ENCODE measurements at places on chromosomes 3 and 15.

DNA sequence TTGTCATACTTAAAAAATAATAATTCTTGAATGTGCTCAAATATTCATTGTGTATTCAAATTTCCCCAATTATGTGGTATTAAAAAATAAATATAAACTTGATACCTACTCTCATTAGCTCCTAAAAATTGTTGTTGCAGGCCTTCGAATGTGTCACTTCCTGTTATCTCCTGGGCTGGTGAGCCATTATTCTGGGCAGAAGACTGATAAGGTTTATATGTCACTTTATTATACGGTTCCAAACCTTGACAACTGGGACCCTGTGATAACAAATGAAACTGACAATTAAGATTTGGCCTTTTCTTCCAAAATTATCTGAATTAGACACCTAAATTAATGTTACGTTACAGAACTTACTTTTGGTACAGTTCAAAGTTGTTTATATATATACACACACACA, 15.0 kb downstream of the CEP152 start:
- no peak for DNase-seq

DNA sequence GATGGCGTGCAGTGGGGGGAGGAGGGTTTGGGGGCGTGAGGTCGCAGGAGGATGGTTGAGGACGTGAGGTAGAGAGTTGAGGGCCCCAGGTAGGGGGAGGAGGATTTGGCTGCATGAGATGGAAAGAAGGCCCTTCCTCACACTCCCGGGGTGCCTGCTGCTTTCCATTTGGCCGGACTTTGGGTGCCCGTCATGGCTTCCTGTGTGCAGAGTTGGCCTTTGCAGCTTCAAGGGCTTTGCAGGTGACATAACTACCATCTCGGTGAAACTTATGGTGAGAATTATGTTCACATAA, 1.7 kb downstream of the MLF1 start:
- no peak for DNase-seq

DNA sequence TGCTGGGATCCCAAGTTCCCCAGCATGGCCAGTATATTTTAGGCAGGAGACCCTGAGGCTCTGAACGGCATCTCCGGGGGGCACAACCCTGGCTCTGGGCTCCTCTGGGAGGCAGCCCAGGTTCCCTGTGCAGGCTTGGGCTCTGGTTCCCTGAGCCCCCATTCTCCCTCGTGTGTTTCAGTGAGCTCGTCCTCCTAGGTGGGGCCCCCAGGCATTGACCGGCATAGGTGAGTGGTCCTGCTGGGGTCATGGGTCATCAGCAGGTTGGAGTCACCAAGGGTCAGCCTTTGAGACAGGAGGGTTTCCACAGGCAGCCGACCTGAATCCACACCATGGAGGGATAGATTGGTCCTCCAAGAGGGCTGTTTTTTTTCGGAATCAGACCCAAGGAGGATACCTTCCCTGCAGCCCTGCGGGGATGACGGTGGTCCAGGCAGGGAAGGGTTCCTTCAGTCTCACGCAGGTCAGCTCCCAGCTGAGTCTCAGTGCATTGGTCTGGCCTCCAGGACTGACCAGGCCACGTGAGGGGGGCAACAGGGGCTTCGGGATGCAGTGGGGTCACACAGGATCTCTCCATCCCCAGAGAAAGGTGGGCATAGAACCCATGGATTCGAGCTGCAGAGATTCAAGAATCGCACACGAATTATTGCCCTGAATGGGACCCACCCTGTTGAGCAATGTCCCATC, 226.0 kb downstream of the SNRPN start:
- no peak for DNase-seq

DNA sequence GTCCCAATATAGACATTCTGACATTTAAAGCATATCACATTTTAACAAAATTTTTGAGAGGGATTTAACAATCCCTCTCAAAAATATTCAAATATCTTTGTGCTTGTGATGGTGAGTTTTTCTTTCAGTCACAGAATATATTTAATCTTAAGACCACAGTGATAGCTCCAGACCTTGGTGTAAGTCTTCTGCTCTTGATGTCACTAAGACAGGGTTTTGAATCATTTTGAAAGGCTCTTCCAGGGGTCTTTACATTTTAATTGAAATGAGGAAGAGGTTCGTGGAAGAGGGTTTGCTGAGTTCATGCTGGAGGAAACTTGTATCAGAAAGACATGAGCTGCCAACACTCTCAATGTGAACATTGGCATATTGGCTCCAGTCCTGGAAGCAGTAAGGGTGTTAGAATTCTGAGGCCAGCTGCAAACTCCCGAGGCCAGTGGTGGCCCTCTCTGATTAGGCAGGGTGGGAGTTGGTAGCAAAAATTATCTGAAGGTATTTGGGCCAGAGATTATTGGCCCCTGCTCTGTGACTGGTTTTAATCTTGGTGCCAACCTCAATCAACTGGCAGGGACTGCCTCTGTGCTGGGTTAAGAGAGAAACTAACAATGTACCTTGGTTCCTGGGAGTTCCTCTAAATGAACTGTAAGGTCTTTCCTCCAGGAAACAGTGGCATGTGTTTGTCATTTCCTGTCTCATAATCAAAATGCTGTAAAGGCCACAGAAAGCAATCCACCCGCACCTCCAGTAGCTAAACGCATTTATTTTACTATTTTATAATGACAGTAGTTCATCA, 5.3 kb downstream of the POU1F1 start:
- DNase-seq = no peak

DNA sequence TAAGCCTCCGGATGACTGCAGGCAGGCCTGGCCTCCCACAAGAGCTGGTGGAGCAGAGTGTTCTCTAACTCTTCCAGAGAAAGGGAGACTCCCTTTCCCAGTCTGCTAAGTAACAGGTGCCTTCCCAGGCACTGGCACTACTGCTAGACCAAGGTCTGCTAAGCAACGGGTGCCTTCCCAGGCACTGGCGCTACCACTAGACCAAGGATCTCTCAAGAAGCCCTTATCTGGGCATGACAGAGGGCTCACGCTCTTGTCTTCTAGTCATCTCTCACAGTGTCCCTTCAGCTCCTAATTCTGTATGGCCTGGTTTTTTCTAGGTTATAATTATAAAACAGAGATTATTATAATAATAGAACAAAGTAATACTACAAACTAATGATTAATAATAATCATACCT, 27.8 kb downstream of the MYL3 start:
- DNase-seq = no peak

GRCh38 chr15:77500989-77501388, 80.3 kb downstream of the HMG20A start:
- DNase-seq = no peak

- DNase-seq = no peak
Measured at GRCh38 chr3:155984791-155985417, 114.5 kb downstream of the GMPS start.

DNA sequence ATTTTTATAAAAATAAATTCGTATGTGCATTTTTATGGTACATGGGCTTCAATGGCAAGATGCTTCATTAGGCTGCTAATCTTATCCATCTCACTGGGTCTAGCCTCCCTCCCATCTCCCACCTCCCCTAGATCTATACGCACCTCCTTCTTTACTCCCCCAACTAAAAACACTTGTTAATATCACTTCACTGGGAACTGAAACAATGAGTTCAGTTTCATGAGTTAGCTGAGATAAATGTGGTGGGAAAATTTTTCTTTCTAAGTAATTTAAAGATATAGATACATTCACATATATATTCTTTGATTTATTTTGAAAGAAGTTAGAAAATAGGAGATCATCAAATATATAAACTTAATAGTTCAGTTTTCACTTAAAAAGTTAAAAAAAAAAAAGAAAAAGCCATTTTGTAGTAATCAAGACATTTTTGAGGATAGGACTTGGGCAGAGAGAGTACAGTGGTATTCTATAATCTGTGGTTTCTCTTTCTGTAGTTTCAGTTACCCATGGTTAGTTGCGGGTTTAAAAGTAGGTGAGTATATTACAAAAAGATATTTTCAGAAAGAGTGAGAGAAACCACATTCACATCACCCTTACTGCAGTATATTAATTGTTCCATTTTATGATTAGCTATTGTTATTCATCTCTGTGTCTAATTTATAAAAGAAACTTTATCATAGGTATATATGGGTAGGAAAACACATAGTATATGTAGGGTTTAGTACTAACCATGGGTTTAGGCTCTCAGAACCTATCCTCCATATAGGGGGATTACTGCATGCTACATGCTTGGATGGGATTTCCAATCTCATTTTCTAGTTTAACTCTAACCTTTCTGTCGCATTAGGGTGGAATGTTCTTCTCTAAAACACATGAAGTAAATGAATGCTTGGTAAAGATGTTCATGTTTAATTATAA, 316.0 kb upstream of the CBLB start:
- DNase-seq = no peak

GRCh38 chr15:40856746-40857145, 12.9 kb downstream of the SPINT1 start:
- no peak for DNase-seq

- DNase-seq = no peak
Measured at GRCh38 chr15:70440416-70441138, 322.8 kb downstream of the UACA start.

- DNase-seq = no peak
Measured at GRCh38 chr15:77569729-77570125, 63.0 kb downstream of the LINGO1 start.

DNA sequence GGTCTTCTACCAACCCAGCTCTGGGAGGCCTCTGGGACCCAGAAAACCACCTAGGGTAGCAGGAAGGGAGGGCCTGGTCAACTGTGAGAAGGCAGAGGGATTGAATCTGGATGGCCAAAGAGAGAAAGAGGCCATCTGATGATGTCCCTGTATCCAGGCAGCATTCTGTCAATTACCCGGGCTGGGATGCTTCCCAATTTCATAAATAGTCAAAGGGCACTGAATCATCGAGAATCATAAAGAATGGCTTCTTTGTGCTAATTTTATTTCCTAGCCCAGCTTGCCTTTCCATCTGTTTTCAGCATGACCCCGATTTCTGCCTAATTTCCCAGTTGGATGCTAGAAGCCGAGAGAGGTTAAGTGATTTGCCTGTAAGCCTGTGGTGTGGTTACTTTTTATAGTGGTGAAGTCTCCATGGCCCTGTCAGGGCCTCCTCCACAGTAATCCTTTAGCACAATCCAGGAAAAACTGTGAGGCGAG, 129.2 kb downstream of the FAM43A start:
- no peak for DNase-seq

DNA sequence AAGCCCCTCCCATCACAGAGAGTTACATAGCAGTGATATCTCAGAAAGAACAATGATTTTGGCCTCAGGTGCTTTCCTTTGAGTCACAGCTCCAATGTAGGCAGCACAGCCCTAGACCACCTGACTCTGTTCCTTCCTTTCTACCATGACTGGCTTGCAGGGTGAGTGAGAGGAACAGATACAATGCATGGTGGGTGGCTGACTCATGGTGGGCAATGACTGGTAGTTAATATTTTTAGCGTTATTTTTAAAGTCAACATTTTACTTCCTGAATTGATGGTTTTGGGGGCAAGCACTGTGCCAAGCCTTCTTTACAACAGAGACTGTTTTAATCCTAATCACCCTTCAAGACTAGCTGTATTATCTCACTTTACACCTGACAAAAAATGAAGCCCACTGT, 32.8 kb upstream of the ST3GAL6 start:
- no peak for DNase-seq

DNA sequence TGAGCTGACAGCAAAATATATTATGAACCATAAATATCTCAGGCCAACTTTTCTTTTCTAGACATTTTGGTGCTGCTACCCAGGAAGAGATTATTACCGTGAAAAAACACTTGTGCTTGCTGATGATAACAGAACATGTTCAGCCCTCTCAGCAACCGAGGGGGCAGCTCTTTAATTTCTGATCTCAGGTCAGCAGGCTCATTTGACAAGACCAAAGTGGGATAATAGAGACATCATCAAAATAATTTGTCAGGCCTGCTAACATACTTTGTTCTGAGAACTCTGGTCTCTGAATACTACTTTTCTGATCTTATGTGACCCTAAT, 645.9 kb upstream of the KCNMB2 start:
- no peak for DNase-seq

DNA sequence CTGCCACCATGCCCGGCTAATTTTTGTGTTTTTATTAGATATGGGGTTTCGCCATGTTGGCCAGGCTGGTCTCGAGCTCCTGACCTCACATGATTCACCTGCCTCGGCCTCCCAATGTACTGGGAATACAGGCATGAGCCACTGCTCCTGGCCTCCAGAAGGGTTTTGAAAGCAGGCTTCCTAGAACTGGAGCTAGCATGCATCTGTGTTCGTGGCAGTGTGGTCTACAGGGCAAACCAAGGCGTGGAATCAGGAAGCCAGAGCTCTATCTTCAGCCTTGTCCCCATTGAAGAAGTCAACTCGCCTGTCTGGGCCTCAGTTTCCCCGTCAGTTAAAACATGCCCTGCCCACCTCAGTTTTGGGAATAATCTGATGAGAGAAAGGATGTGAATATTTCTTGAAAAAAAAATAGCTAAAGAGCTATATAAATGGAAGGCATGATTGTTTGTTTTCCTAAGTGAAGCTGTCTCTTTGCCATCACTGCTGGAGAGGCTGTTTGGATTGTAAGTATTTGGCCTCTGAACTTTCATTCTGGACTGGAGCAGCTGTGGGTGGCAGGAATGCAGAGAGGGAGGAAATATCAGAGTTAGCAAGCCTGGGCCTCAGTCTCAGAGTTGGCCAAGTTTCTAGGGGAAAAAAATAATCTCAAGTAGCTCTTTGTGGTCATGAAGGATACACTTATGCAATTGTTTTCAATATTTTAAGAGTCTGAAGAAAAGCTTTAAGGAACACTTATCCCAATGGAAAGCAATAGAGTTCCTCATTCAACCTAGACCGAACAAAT, 36.5 kb upstream of the UACA start:
- no peak for DNase-seq

- no peak for DNase-seq
Measured at GRCh38 chr3:128051459-128051836, 789 bp upstream of the SEC61A1 start.

DNA sequence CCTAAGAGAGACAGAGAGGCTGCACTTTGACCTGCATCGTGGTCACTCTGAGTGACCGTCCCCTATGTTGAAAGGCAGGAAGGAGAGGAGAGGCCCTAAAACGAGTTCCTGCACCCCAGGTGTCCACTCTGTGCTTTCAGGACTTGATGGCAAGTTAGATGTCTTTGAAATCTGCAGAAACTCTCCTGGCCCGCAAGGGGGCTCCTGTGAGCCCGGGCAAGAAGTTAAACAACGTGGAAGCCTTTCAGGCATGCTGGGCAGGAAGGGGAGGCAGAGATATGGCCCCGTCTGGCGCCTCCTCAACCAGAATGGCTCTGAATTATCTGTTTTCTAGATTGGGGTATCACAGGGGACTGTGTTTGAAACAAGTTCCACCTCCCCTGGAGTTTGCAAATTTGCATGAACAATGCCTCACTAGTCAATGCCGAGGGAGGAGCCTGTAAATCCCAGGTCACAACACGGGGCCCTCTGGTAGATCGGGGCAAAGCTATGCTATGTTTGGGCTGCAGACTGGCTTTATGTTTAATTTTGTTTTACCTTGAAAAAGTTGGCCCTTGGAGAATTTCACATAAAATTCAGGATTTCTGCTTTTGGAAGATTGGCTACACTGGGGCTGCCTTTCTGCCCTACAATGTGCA, 9.8 kb downstream of the CTXND1 start:
- DNase-seq = no peak

DNA sequence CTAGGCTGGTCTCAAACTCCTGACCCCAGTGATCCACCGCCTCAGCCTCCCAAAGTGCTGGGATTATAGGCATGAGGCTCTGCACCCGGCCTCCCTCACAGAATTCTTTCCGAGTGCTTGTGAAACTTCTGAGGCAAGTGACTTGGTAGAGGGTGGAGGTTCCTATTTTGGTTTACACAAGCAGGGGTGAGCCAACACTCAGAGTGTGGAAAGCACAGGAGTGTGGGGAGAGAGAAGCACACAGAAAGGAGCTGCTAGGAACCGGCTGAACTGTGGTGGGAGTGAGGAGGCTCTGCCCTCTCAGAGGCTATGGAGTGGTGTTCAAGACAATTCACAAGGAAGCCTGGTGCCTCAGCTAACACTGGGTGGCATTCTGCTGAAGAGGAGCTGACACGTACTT, 7.7 kb downstream of the CAPN3 start:
- DNase-seq = no peak

Data from effector memory CD8-positive, alpha-beta T cell (primary cell).